ENCODE measurements at places on chromosomes 12 and 14.

- no peak for DNase-seq
Observed at GRCh38 chr12:86917121-86917520, 660.9 kb upstream of the MGAT4C start.

DNA sequence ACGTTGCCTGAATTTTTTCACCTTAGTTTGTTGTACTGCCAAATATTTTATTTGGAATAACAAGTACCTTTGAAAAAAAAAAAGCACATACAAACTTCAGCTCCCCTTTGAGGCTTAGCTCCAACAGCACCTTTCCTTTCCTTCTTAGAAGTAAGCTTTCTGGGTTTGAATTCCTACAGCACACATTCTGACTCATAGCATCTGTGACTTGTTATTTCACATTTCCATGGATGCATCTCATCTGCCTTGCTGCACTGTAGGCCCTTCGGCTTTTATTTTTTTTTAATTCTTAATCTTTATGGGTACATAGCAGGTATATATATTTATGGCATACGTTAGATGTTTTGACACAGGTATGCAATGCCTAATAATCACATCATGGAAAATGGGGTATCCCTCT is 7.2 kb downstream of the LGALS3 start:
- DNase-seq: no peak

GRCh38 chr14:56156096-56156495 is 37.9 kb downstream of the PELI2 start:
- no peak for DNase-seq

DNA sequence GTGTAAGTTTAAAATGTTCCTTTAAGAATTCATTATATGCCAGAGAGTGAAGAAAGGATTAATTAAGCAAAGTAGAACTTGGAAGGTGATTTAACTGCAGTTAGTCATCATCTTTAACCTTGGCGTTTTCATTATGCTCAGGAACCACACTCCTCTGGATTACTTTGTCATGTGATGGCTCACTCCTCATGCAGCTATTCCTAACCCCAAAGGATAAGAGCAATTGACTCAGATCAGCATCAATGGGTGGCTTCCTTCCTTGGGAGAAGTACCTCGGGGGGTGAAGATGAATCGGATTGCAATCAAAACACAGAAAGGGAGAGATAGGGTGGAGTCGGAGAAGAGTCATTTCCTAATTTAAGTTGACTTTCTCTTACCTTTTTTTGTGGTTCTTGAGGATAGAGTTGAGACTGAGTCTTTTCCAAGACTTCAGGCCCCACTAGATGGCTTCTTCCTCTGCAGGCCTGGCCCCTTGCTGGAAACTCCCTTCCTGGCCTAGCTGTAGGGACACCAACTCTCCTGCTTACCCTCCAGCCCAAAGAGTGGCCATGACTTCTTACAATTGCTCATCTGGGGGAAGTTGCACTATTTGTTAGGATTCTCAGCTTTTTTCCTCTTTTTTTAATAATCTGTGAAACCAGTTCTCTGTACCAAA is 238.6 kb upstream of the DDHD1 start:
- DNase-seq: no peak

GRCh38 chr14:88243946-88244345 is 79.1 kb downstream of the KCNK10 start:
- DNase-seq: no peak

DNA sequence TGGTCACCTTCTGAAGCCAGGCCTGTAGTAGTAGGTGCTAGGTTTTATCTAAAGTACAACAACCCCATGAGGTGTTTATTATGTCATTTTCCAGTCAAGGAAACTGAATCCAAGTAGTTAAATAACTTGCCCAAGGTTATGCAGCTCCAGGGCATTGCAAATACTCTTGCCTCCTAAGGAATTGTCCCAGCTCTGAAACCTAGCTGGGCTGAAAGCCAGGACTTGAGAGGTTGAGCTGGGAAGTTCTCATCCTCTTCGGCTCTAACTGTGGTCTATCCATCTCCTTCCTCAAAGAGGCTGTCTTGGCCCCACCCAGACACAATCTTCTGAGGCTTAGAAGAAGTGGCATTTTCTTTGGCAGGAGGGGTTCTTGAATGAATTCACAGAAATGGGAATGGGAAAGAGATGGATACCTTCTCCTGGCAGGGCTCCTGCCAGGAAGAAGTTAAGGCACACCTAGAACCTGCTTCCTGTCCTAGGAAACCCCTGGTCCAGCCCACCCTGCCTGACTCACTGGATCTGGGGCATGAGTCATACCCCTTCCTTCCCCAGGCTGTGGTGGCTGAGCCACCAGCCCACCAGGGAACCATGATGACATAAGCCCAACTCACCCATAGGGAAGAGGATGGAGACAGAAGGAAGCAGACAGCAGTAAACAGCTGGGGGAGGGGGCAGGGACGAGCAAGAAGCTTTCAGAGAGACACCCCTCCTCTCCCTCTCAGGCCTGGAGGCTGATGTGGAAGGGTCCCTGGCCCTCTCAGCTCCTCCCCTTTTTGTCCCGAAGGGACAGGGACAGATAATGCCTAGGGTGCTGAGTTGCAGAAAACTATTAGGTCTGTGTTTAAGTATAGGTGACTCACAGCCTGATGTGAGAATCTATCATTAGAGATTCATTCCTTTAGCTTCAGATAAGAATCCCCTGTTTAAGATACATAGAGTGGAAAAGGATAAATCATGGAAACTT is 2.1 kb upstream of the PLEK2 start:
- peak; percentile 52 for DNase-seq

GRCh38 chr12:1542599-1542998 is 51.8 kb downstream of the FBXL14 start:
- no peak for DNase-seq

- no peak for DNase-seq
Observed at GRCh38 chr12:124316257-124316900, 21.5 kb downstream of the RFLNA start.

DNA sequence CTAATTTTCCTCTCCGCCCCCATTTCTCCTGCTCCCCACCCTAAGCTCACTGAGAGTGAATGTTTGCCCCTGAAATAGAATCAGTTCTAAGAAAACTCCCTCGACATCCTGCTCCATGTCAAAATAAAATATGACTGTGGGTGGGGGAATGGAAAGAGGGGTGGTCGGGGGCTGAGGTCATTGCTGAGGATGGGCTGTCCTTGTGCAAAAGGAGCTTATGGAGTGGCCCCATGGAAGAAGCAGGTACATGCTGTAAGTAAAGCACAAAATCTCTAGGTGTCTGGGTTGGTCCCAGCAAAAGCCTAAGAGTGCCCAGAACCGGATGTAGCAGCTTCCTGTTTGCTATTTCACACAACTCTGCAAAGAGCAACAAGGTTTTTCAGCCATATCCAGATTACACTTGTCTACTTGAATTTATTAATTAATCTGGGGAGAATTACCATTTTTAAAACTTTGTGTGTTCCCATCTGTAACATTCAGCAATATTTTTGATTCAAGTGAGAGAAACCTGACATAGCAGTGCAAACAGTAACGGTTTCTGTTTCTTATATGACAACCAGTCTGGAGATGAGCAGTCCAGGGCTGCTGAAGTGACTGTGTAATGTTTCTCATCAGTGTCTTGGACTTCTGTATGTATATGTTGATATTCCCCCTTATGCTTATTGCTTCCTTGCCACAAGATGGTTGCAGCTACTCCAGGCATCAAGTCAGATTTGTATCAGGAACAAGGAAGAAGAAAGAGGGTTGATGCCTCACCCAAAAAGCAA is 40.4 kb upstream of the GZMB start:
- no peak for DNase-seq

DNA sequence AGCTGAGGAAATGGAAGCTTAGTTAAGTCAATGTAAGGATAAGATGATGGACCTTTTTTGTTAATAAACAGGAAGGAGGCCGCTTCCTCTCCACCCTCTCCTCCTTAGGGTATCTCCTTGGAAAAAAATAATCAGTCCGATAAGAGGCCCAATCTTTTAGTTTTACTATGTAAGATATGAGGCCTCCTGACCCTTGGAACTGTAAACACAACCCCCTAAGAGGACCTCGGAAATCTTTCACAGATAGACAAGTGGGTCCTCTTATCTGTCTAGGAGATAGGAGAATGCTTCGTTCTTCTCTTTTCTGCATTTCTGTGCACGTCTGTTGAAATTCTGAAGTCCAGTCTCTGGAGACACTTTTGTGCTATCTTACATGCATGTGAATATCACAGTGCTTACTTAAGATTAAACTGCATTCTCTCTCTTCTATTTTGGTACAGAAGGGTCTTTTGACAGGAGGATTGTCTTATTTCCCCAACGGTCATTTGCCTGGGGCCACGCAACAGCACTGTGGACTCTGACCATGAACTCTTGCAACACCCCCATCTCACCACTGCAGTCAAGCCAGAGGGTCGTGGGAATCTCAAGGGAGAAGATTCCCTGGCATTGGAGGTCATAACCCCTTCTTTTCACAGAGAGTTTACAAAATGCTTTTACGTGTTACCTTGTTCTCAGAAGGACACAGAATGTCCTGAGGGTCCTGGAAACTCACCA is 313.0 kb upstream of the RTL1 start:
- DNase-seq: no peak

DNA sequence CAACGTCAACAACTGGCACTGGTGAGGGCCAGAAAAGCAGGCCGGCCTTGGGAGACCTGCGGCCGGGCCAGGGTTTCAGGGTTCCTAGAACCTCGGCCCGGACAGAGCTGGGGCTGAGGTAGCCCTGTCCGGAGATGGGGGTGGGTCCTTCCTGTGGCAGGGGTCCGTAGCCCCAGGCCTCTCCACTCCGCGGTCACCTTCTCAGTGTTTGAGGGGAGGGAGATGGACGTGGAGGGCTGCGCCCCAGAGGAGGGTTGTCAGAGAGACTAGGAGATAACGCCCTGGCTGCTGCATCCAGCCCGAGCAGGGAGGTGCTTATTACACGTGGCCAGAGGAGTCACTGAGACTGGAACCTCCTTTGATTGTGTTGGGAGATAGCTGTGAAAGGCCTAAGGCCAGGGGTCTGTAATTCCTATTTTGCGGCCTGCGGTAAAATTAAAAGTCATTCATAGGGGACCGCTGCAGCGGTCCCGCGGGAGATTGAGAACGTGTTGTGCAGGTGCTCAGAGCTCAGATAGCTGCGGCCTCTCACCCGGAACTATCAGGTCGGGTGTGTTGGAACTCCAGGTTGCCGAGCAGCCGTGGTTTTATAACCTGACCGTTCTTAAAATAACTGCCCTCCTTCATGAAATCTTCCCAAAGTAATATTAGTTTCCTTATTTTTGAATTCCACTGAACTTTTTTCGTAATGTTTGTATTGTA is 507 bp downstream of the AHSA1 start:
- no peak for DNase-seq

GRCh38 chr12:5201554-5202218 is 158.0 kb downstream of the KCNA5 start:
- no peak for DNase-seq

DNA sequence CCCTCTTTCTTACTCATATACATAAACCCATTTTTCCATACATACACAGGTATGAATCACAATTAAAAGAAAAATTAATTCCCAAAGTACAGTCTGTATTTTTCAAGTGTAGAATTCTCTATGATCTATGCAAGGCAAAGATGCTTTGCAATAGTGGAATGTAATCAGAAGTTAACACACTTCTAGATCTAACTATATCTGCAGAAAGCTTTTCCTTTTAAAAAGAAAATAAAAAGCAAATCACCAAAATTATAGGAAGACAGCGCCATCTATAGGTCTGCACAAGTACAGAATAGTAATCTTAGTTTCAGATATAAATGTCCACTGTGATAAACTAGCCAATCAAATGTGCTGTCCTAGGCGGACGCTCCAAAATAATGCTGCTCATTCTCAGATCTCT is 22.0 kb downstream of the SLC25A21 start:
- no peak for DNase-seq

DNA sequence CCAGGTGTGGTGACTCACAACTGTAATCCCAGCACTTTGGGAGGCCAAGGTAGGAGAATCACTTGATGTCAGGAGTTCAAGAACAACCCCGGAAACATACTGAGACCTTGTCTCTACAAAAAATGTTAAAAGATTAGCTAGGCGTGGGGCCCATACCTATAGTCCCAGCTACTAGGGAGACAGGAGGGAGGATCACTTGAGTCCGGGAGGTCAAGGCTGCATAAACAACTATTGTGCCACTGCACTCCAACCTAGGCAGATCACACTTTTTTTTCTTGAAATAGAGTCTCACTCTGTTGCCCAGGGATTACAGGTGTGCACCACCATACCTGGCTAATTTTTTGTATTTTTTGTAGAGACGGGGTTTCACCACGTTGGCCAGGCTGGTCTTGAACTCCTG is 6.1 kb downstream of the RND1 start:
- DNase-seq: no peak

DNA sequence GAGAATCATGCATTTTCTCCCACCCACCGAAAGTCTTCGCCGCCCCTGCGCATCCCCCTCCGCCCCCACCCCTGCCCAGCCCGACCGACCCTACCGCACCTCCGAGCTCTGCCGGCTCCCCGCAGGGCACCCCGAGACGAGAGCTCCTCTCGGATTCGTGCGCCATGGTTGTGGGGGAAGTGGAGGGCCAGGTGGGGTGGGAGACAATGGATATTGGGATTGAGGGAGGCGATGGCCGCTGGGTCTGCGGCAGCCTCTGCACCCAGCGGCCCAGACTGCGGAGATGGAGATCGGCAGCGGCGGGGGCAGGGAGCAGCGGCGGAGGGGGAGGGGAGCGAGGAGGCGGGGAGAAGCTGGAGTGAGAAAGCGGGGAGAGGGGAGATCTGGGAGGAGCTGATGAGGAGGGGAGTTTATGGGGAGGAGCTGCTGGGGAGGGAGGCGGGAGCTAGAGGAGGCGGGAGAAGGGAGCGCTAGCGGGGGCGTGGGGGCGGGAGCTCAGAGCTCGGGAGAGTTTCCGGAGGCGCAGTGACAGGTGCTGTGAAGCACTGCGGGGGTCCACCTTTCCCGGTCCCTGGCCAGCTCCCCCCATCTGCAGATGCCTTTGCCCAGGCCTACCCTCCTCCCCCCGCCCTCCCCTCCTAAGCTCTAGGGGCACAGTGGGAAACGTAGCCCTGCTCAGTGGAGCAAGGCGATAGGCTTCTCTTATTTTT is at the start of gene SALL2:
TSS of gene SALL2 (minus strand) at position 385 of the 710 bp plus-strand sequence. CDS start at position 166, 219 bp downstream.
- no peak for DNase-seq

- no peak for DNase-seq
Observed at GRCh38 chr14:79920180-79920692, 291.1 kb downstream of the DIO2 start.

- no peak for DNase-seq
Observed at GRCh38 chr14:23183158-23183470, 346 bp downstream of the SLC7A8 start.

- no peak for DNase-seq
Observed at GRCh38 chr12:124472690-124473279, 94.6 kb downstream of the NCOR2 start.

DNA sequence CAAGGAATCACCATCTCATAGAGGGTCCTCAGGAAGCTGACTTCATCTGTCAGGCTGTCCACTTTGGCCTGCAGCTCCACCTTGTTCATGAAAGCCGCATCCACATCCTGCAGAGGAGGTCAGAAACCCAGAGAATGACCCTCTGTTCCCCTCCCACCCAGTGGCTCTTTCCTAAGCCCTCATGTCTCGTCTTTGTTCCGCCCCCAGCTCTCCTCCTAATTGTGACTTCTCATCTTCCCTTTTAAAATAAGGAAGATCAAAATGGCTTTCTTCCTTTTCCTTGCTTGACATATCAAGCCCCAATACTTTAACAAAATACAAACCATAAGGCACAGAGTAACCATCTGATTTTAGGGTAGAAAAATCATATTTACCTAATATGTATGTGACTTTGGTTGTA is 4.4 kb downstream of the KRT76 start:
- DNase-seq: no peak
